ENCODE measurements at places on chromosomes 5 and 9. TPM values are rescaled to one million over a fixed set of nuclear protein-coding genes. Genes with fewer than 3 reads are reported as not detected.

Gene PPP3R2
- not detected for total RNA-seq

Gene AHRR
- total RNA-seq = 26.6 TPM

Gene CYSRT1
- total RNA-seq = 0.32 TPM

Gene NAIP
- 1.1 TPM for total RNA-seq

Gene ORM1
- not detected for total RNA-seq

Gene CTXN3
- not detected for total RNA-seq

Gene GGTA1
- total RNA-seq = not detected

Gene PCDHB16
- total RNA-seq = not detected

Gene FOXD4L3
- not detected for total RNA-seq

Gene BTNL8
- 0.20 TPM for total RNA-seq

Gene GRXCR2
- total RNA-seq = not detected

Gene SMIM3
- total RNA-seq = 10.4 TPM

Gene FSD1L
- 3.0 TPM for total RNA-seq

Gene MEIKIN
- not detected for total RNA-seq

Gene FAM200C
- total RNA-seq = 0.68 TPM

Data from activated naive CD8-positive, alpha-beta T cell treated with anti-CD3 and anti-CD28 coated beads for 36 hours (primary cell).